ENCODE measurements at places on chromosomes 16 and 17.

DNA sequence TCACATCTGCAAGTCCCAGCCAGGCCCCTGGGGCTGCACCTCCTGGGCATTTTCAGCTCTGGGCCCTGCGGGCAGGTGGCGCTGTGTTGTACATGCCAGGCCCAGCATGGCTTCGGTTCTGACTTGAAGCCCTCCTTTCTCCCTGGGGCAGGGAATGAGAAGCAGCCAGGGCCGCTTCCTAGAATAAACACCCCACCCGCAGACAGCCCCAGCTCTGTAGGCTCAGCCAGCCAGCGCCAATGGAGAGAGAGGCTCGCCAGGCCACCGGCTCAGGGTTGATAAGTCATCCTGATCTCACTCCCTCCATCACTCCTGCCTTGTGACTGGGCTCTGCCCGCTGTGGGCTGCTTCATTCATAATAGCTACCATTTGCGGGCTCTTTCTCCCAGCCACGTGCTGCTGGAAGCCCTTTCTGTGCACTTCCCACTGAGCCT, 6.0 kb upstream of the GLIS2 start:
- ATAC-seq = no peak

GRCh38 chr17:11334493-11334892, 93.5 kb downstream of the SHISA6 start:
- no peak for ATAC-seq

- no peak for ATAC-seq
These were observed 9.6 kb upstream of the WIPF2 start for GRCh38 chr17:40209404-40210093.

- no peak for ATAC-seq
These were observed 5.4 kb upstream of the KLHL11 start for GRCh38 chr17:41870627-41871026.

DNA sequence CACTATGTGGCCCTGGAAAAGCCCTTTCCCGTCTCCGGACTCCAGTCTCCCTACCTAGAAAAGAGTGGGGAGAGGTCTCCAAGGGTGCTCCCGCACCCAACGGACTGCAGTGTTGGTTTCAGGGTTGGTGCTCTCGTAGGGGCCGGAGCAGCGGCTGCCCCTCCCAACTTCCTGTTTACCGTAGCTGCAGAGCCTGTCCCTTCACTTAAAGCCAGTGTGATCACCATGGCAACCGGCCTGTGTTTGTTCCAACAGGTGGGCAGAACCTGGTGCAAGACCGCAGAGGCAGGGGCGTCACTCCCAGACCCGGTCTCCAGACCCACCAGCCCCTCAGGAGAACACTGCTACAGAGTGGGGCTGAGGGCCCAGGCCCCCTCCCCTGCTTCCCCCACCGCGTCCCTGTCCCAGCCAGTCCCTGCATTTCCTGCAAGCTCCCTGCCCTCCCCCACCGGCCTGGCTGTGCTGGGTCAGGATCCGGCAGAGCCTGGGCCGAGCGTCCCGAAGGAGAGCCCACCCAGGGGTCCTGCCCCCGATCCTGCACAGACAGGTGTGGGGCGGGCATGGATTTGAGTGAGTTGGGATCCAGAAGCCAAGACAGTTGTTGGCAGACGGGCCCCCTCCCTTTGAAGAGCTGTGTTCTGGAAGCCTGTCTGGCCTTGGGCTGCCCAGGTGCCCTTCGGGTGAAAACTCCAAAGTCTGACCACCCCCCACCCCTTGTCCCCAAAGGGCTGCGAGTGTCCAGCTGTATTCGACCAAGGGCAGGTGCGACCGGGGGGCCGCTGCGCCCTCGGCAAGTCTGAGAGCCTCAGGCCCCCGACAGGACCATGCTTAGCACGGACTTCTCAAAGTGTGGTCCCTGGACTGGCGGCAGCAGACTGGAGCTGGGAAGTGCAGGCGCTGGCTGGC, 1.5 kb upstream of the BAIAP3 start:
- ATAC-seq = no peak

- ATAC-seq = peak; percentile 80
These were observed 28.0 kb downstream of the ZCCHC14 start for GRCh38 chr16:87464691-87465300.

- ATAC-seq = peak; percentile 84
These were observed 43.8 kb upstream of the TOB1 start for GRCh38 chr17:50909765-50910605.

- no peak for ATAC-seq
These were observed 137.2 kb downstream of the C16orf78 start for GRCh38 chr16:49510654-49511305.

GRCh38 chr17:17770632-17771044, 66.1 kb downstream of the SREBF1 start:
- no peak for ATAC-seq

GRCh38 chr16:50466170-50466569, 82.0 kb upstream of the NKD1 start:
- no peak for ATAC-seq

DNA sequence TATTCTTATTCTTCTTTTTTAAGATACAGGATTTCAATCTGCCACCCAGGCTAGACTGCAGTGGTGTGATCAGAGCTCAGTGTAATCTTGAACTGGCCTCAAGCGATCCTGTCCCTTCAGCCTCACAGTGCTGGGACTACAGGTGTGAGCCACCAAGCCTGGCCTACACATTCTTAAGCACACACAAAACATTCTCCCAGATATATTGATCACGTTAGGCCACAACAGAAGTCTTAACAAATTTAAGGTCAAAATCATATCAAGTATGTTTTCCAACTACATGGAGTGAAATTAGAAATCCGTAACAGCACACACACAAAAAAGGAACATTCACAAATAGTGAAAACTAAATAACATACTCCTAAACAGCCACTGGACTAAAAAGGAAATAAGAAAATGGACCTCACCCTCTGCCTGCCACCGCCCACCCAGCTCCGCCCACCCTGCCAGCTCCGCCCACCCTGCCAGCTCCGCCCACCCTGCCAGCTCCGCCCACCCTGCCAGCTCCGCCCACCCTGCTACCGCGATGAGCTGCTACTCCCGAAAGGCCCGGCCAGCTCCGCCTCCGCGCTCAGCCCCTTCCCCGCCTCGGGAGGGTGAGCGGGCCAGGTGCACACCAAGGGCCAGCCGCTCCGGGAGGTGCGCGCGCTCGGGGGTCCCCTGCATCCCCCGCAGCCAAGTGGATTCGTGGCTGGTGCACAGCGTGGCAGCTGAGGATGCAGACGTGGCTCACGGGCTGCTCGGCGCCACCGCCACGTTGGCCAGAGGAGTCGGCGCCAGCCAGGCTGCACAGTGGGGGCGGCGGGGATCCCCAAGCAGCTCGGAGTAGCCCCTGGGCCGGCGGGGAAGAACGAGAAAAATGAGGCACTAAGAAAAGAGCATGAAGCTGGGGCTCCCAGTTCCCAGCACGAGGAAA, 41.2 kb downstream of the C16orf87 start:
- peak; percentile 89 for ATAC-seq
